ENCODE measurements at places on chromosomes 2 and 18.

GRCh38 chr2:107932488-107932887 is 53.8 kb upstream of the SLC5A7 start:
- DNase-seq, result peak; percentile 35

DNA sequence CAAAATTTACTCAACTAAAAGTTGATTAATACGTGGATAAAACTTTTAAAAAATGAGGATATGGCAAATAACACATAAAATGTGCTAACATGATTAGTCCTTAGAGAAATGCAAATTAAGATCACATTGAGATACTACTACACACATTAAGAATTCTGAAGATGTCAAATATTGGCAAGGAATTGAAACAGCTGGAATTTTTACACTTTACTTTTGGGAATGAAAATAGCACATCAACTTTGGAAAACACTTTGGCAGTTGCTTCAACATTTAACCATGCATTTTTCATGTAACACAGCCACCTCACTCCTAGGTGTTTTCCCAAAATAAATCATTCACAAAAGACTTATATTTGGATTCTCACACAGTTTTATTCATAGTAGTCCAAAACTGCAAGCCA is 687.9 kb upstream of the SETBP1 start:
- no peak for DNase-seq

DNA sequence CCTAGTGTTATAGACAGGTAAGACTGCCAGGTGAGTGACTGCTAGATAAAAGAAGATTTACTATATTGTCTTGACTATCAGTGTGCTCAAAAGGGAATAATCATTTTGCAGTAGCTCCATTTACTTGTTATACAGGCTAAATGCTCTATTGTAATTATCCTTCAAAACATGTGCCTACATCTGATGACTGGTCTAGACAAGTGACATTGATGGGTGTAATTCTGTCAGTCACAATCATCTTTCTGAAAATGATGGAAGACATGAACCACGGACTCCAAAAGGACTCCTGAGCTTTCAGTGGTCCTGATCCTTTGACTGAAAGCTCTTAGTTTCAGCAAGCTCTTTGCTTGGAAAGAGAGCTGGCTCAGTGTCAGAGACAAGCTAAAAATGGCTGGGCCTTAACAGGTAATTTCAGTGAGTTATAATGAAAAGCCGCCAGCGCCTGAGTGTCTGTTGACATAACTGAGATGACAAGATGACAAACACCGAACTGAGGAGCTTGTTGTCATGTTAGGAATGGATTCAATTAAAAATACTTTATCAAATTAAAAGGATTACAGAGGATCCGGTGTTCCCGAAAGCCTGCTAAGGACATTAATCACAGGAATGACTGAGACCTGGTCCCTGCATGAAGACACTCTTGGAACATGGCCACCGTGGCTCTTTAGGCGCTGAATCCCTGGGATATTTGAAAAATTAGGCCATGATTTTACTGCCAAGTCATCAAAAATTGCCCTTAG is 141.7 kb downstream of the CMPK2 start:
- DNase-seq, result no peak

- DNase-seq, result peak; percentile 48
Measured at GRCh38 chr2:163469561-163469962, 266.2 kb downstream of the FIGN start.

- DNase-seq, result peak; percentile 63
Measured at GRCh38 chr2:202115479-202115971, 42.5 kb downstream of the KIAA2012 start.

DNA sequence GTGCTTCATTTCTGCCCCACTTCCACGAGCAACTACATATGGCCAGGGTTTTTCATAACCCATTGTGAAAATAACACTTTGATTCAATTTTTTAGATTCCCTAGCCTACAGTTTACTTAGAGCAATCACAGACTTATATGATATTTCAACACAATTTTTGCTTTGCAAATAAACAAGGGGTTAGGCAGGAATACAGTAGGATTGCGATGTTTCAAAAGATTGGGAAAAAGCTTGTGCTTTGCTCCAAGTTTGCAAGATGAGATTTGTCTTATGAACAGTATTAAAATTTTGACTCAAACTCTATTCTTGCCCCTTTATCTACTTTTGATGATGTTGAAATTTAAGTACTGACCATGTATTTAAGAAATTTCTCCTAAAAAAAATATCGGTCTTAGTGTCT is 814.5 kb upstream of the PIK3C3 start:
- DNase-seq, result no peak
